A549 treated with Hydrocortisone at 1 μM for 4 hours (cell line): ENCODE measurements at places on chromosomes 5 and 9. TPM values are rescaled to one million over a fixed set of nuclear protein-coding genes. Genes with fewer than 3 reads are reported as not detected.

DRD1 gene
- 0.06 to 0.16 TPM (median 0.09 TPM) in 5 replicates for total RNA-seq

WWC1 gene
- total RNA-seq: 72.4 to 90.2 TPM (median 85.7 TPM) in 5 replicates

DOCK2 gene
- 2.0 to 4.5 TPM (median 2.4 TPM) in 5 replicates for total RNA-seq

C9 gene
- total RNA-seq: not detected in 5 replicates

ACTBL2 gene
- 0.07 to 0.09 TPM in 2 of 5 replicates, not detected in the others for total RNA-seq

THOC3 gene
- total RNA-seq: 54.9 to 64.4 TPM (median 57.2 TPM) in 5 replicates

FAM169A gene
- 3.6 to 8.2 TPM (median 6.8 TPM) in 5 replicates for total RNA-seq

SCGB3A2 gene
- not detected in 5 replicates for total RNA-seq

OSMR gene
- 47.0 to 75.5 TPM (median 65.4 TPM) in 5 replicates for total RNA-seq

ARHGEF39 gene
- 13.6 to 18.2 TPM (median 17.4 TPM) in 5 replicates for total RNA-seq

GPX8 gene
- total RNA-seq: 30.0 to 40.2 TPM (median 34.2 TPM) in 5 replicates

MLANA gene
- total RNA-seq: not detected in 5 replicates

FAM151B gene
- total RNA-seq: 1.1 to 1.7 TPM (median 1.4 TPM) in 5 replicates

IFNA13 gene
- not detected in 5 replicates for total RNA-seq

CCDC152 gene
- not detected in 5 replicates for total RNA-seq

AK8 gene
- total RNA-seq: 0.83 to 1.3 TPM (median 1.2 TPM) in 5 replicates

BHMT2 gene
- not detected in 5 replicates for total RNA-seq

SURF1 gene
- total RNA-seq: 33.4 to 49.3 TPM (median 45.1 TPM) in 5 replicates

IL3 gene
- total RNA-seq: not detected in 5 replicates

GFPT2 gene
- total RNA-seq: 49.7 to 59.4 TPM (median 53.9 TPM) in 5 replicates
